ENCODE measurements at places on chromosomes 12 and 14.

GRCh38 chr12:12282761-12283425 lies 16.0 kb upstream of the LRP6 start:
- no peak for DNase-seq

GRCh38 chr12:108587826-108588225 lies 10.1 kb downstream of the TMEM119 start:
- no peak for DNase-seq

- DNase-seq, result no peak
These were observed 997 bp downstream of the PLEKHG7 start for GRCh38 chr12:92703786-92704185.

DNA sequence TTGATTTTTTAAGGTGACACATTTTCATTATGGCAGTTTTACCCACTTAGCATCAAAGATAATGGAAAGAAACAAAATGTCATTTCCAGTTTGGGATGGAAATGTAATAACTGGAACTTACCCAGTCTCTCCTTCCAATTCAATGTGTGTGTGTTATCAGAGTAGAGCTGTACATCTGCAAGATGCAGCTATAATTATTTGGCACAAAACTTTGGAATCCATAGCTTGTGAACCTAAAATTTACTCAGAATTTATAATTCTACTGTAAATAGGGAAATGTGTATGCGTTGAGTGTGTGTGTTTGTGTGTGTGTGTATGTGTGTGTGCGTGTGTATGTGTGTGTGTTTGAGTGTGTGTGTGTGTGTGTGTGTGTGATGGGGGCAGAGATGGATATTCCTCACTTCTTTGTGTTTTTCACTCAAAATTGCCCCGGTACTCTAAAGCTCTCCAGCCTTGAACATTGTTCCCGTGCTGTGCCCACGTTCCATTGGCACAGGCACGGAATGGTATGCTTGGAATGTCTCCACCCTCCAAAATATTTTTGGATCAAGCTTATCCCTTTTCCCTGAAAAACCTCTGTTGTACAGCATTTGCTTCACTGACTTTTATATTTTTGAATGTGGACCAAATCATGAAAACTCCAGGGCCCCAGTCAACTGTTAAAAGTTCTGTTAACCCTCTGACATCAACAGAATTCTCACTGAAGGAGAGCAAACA lies 150.2 kb upstream of the BMP4 start:
- no peak for DNase-seq

- no peak for DNase-seq
These were observed 1094.3 kb downstream of the VRK1 start for GRCh38 chr14:97891515-97891914.

DNA sequence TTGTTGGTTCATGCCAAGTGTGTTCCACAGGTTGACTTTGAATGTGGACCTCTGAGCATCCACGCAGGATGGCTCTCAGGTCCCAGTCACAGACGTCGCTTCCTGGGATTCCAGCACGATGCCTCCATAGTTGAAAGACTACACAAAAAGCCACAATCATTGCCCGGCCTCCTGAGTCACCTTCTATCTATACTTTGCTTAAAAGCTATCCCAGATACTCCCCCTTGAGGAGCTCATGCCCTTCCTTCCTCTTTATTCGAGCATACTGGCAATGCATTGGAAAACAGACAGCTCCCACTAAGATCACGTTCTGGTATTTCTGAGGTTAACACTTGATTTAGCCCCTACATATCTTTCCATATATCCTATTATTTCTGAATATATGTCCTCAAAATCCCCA lies 40.1 kb downstream of the ZNF664 start:
- DNase-seq, result no peak

GRCh38 chr12:76680940-76681339 lies 83.0 kb upstream of the ZDHHC17 start:
- no peak for DNase-seq

DNA sequence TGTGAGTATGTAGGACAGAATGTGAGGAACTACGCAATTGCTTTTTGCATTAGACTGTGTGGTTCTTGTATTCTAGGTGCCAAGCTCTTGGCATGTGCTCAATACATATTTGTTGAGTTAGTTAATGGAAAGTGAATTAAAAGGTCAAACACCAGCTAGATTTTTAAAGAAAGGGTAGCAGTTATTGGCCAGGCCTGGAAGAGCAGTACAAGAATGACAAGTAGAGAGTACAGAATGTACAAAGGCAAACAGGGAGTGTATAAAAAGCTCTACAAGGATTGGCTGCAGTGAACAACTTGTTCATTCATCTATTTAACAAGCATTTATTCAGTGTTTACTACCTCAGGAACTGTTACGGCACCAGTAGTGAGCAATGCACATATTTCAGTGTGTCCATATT lies 854.0 kb upstream of the SEL1L start:
- no peak for DNase-seq

DNA sequence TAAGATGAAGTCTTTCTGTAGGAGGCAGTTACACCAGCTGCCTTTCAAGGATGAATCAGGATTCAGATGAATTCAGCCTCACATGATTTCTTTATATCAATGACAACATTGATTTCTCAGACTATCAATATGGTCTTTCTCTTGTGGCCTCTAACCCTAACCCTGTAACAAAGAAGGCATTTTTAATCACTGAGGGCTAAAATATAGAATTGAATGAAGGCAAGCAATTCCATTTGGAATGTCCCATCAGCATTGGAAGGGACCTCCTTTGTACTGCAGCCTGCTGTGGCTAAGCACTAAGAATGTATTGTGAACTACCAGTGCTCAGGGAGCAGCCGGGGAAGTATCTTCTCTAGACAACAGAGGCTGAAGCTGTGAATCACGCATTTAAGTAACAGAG lies 90.6 kb upstream of the FRMD6 start:
- no peak for DNase-seq

GRCh38 chr14:105468621-105469241 lies 5.9 kb upstream of the CRIP2 start:
- DNase-seq, result no peak

- no peak for DNase-seq
These were observed 164.4 kb downstream of the KICS2 start for GRCh38 chr12:64057706-64058105.

- no peak for DNase-seq
These were observed 2.1 kb downstream of the RPS29 start for GRCh38 chr14:49584058-49584457.

- no peak for DNase-seq
These were observed 47.6 kb upstream of the SELPLG start for GRCh38 chr12:108681317-108681716.

DNA sequence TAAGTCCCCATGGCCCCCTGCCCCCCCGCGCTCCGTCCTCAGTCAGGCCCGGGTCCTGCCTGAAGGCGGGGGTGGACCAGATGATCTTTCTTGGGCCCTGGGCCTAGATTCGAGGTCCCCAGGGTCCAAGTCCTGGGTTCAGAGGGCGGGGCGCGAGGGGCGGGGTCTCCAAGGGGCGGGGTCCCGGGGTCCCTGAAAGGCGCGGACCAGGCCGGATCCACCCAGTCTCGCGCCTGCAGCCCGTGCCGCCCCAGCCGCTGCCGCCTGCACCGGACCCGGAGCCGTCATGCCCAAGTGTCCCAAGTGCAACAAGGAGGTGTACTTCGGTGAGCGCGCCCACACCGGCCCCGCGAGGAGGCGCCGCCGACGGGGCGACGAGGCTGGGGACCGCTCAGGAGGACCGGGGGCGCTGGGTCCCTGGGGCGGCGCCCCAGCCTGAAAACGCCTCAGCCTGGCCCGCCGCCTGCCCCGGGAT lies 325 bp downstream of the CRIP1 start:
- DNase-seq, result no peak

DNA sequence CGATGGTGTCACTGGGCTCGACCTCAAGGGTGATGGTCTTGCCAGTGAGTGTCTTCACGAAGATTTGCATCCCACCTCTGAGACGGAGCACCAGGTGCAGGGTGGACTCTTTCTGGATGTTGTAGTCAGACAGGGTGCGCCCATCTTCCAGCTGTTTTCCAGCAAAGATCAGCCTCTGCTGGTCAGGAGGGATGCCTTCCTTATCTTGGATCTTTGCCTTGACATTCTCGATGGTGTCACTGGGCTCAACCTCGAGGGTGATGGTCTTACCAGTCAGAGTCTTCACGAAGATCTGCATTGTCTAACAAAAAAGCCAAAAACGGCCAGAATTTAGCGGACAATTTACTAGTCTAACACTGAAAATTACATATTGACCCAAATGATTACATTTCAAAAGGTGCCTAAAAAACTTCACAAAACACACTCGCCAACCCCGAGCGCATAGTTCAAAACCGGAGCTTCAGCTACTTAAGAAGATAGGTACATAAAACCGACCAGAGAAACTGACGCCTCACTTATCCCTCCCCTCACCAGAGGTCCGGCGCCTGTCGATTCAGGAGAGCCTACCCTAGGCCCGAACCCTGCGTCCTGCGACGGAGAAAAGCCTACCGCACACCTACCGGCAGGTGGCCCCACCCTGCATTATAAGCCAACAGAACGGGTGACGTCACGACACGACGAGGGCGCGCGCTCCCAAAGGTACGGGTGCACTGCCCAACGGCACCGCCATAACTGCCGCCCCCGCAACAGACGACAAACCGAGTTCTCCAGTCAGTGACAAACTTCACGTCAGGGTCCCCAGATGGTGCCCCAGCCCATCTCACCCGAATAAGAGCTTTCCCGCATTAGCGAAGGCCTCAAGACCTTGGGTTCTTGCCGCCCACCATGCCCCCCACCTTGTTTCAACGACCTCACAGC lies 717 bp downstream of the UBC start:
- peak; percentile 97 for DNase-seq

GRCh38 chr12:42255866-42256261 lies 17.8 kb upstream of the YAF2 start:
- no peak for DNase-seq

- DNase-seq, result no peak
These were observed 60.1 kb downstream of the KLHL28 start for GRCh38 chr14:44901696-44902095.

- DNase-seq, result no peak
These were observed 20.7 kb upstream of the CD69 start for GRCh38 chr12:9781360-9781759.

GRCh38 chr14:79699206-79699605 lies 512.1 kb downstream of the DIO2 start:
- DNase-seq, result no peak

GRCh38 chr14:23324993-23325392 lies 3.7 kb downstream of the PABPN1 start:
- DNase-seq, result no peak

All from stimulated activated CD4-positive, alpha-beta T cell treated with anti-CD3 and anti-CD28 coated beads, TNF-alpha, amount 100 ng/mL, for 48 hours (primary cell).